Fibroblast of skin of right biceps (primary cell): ENCODE measurements at places on chromosomes 12 and 14.

DNA sequence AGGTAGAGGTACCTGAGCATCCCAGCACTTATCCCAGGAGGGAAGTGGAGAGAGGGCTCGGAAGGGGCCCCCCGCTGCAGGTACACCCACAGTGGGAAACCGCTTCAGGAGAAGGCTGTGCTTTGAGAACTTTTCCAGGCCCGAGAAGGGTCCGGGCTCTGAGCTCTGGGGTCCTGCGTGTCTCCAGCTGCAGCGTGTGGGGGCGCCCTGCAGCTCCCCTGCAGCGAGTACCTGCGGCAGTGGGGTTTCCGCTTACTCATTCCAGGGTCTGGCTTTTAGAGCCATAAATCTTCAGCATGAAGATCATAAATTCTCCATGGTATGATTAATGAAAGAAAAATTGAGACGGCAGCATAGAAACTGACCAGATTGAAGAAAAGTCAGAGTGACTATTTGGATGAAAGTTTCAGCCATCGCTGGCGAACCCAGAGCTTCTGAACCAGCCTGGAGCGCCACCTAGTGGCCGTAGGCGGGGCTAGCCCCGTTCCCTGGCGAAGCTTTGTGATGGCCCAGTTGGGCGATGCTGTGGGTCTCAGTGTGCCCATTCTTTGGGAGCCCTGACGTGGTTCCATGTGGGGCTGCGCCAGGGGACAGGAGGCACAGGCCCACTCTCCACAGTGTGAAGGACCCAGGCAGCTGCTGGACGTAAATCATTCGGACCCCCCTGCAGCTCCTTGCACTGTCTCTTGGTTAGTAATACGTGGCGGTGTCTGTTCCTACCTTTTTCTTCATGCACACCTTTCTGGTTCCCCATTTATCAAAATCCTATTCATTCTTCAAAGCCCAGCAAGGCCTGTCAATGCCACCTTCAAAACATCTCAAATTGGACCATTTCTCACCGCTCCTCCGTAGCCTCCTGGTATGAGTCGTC lies 198.2 kb downstream of the TSPAN9 start:
- peak; percentile 58 for DNase-seq

DNA sequence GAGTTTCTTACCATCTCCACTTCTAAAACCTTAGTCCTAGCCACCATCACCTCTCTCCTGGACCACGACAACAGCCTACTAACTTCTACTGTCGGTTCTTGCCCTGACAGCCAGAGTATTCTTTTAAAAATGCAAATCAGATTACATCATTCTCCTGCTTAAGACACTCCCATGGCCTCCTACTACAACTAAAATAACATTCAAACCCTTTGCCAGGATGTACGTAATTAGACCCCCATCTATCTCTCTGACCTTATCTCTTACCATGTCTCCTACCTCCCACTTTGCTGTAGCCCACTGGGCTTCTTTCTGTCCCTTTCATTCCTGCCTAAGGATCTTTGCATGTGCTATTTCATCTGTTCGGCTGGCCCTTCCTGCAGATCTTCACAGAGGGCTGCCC lies 27.6 kb downstream of the TRIM9 start:
- no peak for DNase-seq

DNA sequence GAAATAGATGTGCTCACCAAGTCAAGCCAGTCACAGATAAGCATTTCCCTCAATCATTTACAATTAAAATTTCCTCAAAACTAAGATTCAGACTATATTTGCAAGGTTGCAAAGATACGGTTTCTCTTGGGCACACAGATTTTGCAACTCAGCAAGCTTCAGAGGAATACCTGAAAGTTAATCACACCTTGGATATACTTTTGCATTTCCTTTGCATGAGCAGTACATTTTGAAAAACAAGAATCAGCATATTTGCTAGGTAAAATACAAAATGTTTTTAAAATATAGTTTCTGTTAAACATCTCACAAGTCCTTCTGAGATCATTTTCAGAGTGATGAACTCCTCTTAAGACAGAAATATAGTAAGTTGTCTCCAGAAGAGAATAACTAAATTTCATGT lies 336.9 kb downstream of the DUSP6 start:
- no peak for DNase-seq

DNA sequence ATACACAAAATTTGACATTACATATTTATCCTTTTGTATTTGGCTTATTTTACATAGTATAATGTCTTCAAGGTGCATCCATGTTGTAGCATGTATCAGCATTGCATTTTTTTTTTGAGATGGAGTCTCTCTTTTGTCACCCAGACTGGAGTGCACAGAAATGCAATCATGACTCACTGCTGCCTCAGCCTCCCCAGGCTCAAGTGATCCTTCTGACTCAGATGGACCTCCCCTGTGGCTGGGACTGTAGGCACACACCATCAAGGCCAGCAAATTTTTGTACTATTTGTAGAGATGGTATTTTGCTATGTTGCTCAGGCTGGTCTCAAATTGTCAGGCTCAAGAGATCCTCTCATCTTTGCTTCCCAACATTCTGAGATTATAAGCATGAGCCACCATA lies 214.4 kb upstream of the ALG10B start:
- no peak for DNase-seq

- DNase-seq: no peak
Observed at GRCh38 chr14:26401179-26401968, 196.5 kb downstream of the NOVA1 start.

- DNase-seq: peak; percentile 53
Observed at GRCh38 chr12:114404926-114405518, 922 bp downstream of the TBX5 start.
